Activated CD4-positive, alpha-beta T cell treated with anti-CD3 and anti-CD28 coated beads, Interleukin-2, amount 50 U/mL, for 48 hours (primary cell): ENCODE measurements at places on chromosomes 5 and 9.

- no peak for DNase-seq
These were observed 64.7 kb upstream of the SPOCK1 start for GRCh38 chr5:137563646-137564397.

- DNase-seq, result no peak
These were observed 325.9 kb upstream of the DAB2 start for GRCh38 chr5:39750661-39751060.

DNA sequence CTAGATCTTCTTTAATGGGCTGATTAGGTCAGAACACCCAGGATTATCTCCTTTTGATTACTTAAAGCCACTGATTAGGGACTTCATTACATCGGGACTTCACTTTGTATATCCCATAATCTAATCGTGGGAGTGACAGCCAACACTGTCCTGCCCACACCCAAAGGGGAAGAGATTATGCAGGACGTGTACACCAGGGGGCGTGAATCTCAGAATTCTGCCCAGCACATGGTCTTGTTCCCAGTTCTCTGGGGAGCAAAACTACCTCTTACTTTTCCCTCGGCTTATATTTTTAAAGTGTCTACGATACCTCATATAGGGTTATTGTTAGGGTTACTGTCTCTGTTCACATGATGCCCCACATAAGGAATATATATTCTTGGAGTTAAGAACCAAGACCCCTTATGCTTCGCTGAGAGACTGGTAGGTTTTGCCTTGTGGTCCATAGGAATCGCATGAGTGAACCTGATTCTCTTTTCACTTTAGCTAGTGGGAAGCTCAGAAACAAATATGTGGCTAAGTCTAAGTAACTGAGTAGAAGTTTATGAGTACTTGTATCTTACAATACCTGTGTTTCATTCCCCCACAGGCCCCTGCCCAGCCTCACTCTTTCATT, 192.7 kb downstream of the GNA14 start:
- DNase-seq, result peak; percentile 35

DNA sequence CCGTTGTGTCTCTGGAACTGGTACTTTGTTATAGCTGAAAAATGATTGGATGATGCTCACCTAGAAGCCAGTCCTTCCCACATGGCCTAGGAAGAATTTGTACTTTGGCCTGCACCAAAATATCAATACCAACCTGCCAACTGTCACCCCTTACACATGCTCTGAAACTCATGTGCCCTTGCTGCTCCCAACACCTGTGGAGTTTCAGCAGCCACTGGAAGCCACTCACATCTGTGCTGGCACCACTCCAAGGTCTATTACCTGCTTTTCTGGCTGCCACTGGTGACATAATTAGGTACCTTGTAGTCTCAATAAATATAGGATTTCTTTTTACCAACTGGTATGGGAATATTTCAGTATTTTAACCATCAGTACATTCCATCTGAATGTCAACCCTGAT, 363.6 kb downstream of the SH3GL2 start:
- no peak for DNase-seq

DNA sequence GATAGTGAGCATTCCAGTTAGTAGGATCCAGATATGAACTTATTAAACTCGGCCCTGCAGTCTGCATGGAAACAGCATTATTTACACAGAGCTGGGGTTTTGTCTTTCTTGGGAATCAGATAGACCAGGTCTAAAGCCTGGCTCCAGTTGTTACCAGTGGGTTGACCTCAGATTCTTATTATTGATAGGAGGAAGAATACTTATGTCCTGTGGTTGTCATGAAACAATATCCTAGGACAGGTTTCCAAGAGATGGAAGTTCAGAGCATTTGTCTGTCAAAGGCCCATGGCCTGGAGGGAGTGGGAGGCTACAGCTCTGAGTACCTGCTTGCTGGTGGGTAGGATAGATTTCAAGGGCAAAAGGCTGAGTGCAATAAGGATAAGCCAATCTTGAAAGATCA, 129.2 kb downstream of the BOD1 start:
- DNase-seq, result no peak

- no peak for DNase-seq
These were observed 83.7 kb upstream of the SMIM15 start for GRCh38 chr5:61245936-61246335.
